Aorta (tissue), 5 donors: ENCODE measurements at places on chromosomes 13 and 19. TPM values are rescaled to one million over a fixed set of nuclear protein-coding genes. Genes with fewer than 3 reads are reported as not detected.

GRCh38 chr13:36421447-36421846 lies 10.8 kb upstream of the CCNA1 start:
- H3K4me3 ChIP-seq, result no peak overlapping the region
- no peak for DNase-seq
- no peaks in the 10 kb centered on the region for H3K27me3 ChIP-seq
- no peaks in the 10 kb centered on the region for H3K4me1 ChIP-seq

- peak overlapping the region; percentile 94 for H3K27ac ChIP-seq
- H3K27me3 ChIP-seq, result no peaks in the 10 kb centered on the region
- peaks cover 4% of the 10 kb centered on the region for H3K4me1 ChIP-seq
- no peak for DNase-seq
- H3K36me3 ChIP-seq, result no peaks in the 10 kb centered on the region
- peak overlapping the region; percentile 35 for H3K4me3 ChIP-seq
These were observed 31.4 kb downstream of the NFIX start for GRCh38 chr19:13026462-13027370.

DNA sequence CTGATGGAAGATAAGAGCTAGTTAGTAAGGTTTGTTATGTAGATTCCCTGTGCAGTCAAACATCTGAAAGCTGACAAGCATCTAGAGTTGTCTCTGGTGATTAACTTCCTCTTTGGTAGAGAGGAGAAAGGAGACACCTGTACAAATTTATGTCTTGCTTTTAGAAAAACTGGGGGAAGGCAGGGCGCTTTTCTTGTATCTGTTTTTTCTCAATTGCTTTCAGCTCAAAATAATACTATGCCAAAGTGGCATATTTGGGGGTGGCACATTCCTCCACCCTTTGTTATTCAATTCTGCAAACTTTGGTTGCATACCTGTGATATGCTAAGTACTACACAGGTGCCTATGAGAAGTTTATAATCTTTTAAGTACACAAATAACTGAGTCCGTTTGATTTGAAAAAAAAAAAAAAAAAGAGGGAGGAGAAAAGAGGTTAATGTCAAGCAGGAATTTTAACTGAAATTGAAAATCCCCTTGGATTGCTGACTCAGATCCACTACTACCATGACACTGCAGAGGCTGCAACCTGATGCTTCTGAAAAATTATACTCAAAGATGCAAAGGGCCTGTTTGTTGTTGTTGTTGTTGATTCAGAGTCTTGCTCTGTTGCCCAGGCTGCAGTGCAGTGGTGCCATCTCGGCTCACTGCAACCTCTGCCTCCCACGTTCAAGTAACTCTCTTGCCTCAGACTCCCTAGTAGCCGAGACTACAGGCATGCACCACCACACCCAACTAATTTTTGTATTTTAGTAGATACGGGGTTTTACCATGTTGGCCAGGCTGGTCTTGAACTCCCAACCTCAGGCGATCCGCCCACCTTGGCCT lies 164.8 kb upstream of the NBEA start:
- no peaks in the 10 kb centered on the region for H3K27me3 ChIP-seq
- H3K36me3 ChIP-seq, result no peaks in the 10 kb centered on the region
- no peak for DNase-seq
- H3K27ac ChIP-seq, result no peak overlapping the region
- H3K4me3 ChIP-seq, result no peak overlapping the region

- H3K4me3 ChIP-seq, result no peak overlapping the region
- no peaks in the 10 kb centered on the region for H3K4me1 ChIP-seq
- DNase-seq, result no peak
- no peaks in the 10 kb centered on the region for H3K36me3 ChIP-seq
- no peaks in the 10 kb centered on the region for H3K27me3 ChIP-seq
- H3K27ac ChIP-seq, result no peak overlapping the region
These were observed 31.8 kb upstream of the ADGRE5 start for GRCh38 chr19:14349426-14349825.

DNA sequence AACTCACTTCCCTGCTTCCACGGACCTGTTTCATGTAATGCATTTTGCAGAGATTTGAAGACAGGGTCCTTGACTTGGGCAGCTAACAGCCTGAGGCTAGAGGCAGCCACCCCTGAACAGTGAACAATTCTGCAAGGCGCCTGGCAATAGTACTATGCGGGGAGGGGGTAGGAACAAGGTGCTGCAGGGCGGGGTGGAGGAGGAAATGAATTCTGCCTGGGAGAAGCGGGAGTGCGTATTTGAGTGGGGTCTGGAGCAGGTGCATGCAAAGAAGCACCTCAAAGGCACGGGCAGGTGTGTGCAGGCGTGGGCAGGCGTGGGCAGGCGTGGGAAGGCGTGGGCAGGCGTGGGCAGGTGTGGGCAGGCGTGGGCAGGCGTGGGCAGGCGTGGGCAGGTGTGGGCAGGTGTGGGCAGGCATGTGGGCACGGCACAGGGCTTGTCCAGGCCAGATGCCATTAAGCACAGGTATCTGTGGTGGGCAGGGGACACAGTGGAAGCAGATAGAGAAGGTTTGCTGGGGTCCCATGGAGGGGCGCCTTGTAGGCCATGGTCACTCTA lies 130.4 kb upstream of the GJB6 start:
- no peaks in the 10 kb centered on the region for H3K36me3 ChIP-seq
- H3K4me3 ChIP-seq, result no peak overlapping the region
- no peak for DNase-seq
- H3K27me3 ChIP-seq, result no peaks in the 10 kb centered on the region

DNA sequence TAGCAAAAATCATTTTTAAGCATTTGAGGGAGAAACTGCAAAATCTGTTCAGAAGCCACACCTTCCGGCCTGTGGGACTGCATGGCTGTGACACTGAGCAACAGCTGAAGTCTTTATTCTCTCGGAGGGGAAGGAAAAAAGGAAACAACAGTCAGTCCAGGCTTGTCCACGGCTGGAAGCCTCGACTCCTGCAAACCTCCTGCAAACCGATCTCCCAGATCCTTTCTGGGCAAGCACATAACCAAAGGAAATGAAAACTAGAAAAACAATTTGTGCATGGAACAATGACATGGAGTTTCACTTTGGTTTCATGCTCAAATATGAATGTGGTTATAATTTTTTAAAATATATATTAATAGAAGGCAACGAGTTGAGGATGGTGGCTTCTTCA lies 1.0 kb downstream of the COL4A1 start:
- no peak for DNase-seq
- no peaks in the 10 kb centered on the region for H3K27me3 ChIP-seq
- H3K36me3 ChIP-seq, result no peaks in the 10 kb centered on the region
- peak overlapping the region; percentile 80 for H3K27ac ChIP-seq

GRCh38 chr13:35697186-35697730 lies 220.8 kb upstream of the MAB21L1 start:
- H3K4me1 ChIP-seq, result no peaks in the 10 kb centered on the region
- no peak for DNase-seq
- no peaks in the 10 kb centered on the region for H3K36me3 ChIP-seq
- no peaks in the 10 kb centered on the region for H3K27me3 ChIP-seq
- H3K4me3 ChIP-seq, result no peak overlapping the region

DNA sequence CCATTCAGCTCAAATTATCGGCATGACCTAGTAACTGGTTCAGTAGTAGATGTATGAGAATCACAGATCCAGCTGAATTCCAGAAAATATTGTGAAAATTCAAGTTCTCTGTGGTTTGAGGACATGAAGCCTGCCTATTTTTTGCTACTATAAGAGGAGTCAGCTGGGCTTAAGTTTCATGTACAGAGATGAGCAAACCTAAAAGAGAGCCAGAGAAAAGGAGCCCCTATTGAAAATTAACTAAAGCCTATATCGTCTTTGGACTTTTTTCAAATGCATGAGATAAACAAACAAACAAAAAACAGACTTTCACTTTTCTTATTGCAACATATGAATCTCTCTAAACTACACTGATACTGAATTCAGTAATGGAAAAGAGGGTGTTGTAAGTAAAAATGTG lies 106.8 kb upstream of the SPRY2 start:
- H3K4me3 ChIP-seq, result no peak overlapping the region
- H3K27me3 ChIP-seq, result no peaks in the 10 kb centered on the region
- H3K27ac ChIP-seq, result no peak overlapping the region
- H3K4me1 ChIP-seq, result no peaks in the 10 kb centered on the region
- H3K36me3 ChIP-seq, result no peaks in the 10 kb centered on the region

DNA sequence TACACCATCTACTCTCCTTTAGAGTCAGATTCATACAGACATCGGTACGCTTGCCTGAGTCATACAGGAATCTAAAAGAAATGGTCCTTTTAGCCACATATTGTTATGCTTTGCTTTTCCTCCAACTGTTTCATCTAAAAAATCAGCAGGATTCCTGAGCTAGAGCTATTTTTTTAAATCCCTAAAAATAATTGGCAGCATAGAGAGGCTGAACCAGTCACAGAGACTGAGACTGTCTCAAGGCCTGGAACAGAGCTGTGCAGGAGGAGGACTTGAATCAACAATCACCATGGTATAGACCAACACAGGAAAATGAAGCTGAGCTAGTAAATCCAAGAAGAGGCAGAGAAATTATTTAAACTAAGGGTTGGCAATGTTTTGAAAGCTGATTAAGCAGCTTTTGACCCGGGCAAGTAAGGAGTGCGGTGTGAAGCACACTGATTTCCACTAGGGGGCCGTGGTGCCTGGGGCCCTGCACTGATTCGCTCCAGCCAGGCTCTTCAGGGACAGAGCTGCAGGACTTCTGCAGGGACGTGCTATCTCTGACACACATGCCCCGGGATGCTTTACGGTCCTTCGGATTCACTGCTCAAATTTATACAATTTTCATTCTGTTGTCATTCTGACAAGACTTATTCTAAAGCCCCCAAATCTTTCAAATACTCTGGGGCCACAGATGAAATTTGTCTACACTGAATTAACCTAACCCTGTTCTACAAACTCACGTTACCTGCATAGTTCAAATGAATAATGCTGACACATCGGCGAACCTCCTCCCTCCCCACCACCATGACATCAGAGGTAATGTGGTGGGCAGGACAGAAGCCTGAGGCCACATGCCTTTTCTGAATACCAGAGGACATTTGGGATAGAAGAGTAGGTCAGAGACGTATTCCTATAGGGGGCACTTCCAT lies 87.6 kb upstream of the SLC15A1 start:
- H3K27me3 ChIP-seq, result no peaks in the 10 kb centered on the region
- H3K36me3 ChIP-seq, result peaks cover 2% of the 10 kb centered on the region
- H3K27ac ChIP-seq, result no peak overlapping the region
- H3K4me3 ChIP-seq, result no peak overlapping the region
- DNase-seq, result peak; percentile 66
- no peaks in the 10 kb centered on the region for H3K4me1 ChIP-seq

- no peak overlapping the region for H3K4me3 ChIP-seq
- no peaks in the 10 kb centered on the region for H3K27me3 ChIP-seq
- no peak for DNase-seq
- H3K27ac ChIP-seq, result no peak overlapping the region
These were observed 288.5 kb downstream of the NALCN start for GRCh38 chr13:101127741-101128353.

DNA sequence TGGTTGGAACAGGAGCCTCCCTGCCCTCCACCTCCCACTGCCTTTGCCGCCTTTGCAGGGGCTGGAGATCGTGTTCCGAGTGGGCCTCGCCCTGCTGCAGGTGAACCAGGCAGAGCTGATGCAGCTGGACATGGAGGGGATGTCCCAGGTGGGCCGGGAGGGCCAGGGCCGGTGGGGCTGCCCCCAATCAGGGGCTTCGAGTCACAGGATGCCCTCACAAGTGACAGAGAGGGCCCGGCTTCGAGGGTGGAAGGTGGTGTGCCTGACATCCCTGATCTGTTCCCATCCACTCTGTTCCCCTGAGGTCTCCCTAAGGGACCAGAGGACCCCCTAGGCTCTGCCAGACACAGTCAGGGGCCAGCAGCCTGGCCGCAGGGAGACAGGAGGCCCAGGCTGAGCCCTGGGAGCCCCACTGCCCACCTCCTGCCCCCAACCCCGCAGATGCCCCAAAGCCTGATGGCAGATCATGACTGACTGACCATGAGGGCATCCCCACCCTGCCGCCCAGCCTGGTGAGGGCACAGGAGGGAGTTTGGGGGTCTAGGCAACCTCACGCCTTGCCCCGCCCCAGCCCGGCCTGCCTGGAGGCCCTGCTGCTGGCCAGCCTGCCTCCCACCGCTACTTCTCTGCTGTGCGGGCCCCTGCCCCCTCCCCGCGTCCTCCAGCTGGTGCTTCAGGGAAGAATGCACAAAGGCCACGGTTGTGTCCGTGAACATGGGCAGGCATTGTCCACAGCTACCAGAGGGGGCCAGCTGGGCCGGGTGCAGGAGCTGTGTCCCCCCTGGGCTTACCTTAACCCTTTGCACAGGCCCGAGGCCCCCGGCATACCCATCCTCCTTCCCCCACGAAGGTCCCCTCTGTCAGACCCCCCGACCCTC lies 21.8 kb downstream of the EVI5L start:
- H3K4me1 ChIP-seq, result no peaks in the 10 kb centered on the region
- no peak overlapping the region for H3K27ac ChIP-seq
- no peaks in the 10 kb centered on the region for H3K36me3 ChIP-seq
- DNase-seq, result no peak

GRCh38 chr13:39835253-39835652 lies 179.8 kb downstream of the COG6 start:
- H3K4me1 ChIP-seq, result no peaks in the 10 kb centered on the region
- no peak overlapping the region for H3K27ac ChIP-seq
- no peaks in the 10 kb centered on the region for H3K27me3 ChIP-seq
- no peaks in the 10 kb centered on the region for H3K36me3 ChIP-seq
- H3K4me3 ChIP-seq, result no peak overlapping the region

DNA sequence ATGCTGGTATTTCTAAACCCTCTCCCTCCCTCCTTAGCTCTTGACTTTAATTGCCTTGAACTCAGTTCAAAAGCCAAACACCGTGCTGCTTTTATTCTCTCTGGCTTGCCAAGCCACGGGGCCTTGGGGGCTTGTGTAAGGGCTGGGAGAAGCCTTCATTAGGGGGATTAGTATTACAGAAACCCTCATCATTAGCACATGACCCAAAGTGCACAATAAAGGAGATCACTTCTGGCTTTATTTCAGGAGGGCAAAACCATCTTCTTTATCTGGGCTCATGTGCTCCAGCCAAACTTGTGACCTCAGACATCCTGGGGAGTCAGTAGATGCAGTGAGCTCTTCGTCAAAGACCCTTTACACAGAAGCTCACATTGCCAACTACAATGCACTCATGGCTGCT lies at the start of gene DCT:
DCT (minus strand) TSS at position 67 of the 400 bp plus-strand sequence. CDS start 427 bp downstream, outside the sequence.
- H3K36me3 ChIP-seq, result no peaks in the 10 kb centered on the region
- H3K4me3 ChIP-seq, result no peak within 1 kb of the TSS
- no peak for DNase-seq
- H3K4me1 ChIP-seq, result no peaks in the 10 kb centered on the region
- H3K27ac ChIP-seq, result no peak within 1 kb of the TSS

DNA sequence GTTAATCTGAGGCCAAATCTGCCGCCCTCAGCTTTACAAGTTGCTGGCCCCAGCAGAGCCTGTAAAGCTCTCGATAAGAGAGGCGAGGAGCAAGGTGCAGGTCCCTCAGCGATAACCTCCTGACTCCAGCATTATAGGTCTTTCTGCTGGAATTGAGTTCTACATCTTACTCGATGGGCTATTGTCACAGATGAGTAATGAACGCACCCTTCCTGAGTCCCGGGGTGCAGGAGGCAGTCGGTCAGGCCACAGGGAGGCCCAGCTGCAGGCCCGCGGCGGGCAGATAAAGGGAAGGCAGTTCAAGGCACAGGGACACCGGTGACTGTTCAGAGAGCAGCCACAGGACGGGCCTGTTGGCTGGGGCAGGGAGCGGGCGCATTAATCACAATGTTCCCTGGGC lies 157.6 kb upstream of the OBI1 start:
- H3K36me3 ChIP-seq, result no peaks in the 10 kb centered on the region
- no peak overlapping the region for H3K27ac ChIP-seq
- no peak overlapping the region for H3K4me3 ChIP-seq
- H3K4me1 ChIP-seq, result no peaks in the 10 kb centered on the region
- no peak for DNase-seq
- no peaks in the 10 kb centered on the region for H3K27me3 ChIP-seq

Gene NLRP7
- not detected for total RNA-seq

Gene SLC25A41
- total RNA-seq, result 0.23 TPM

Gene ZNF506
- total RNA-seq, result 37.7 TPM

Gene DMKN
- total RNA-seq, result 27.1 TPM

Gene S1PR4
- 2.4 TPM for total RNA-seq

Gene LIPE
- 7.4 TPM for total RNA-seq
